ENCODE measurements at places on chromosomes 7 and 10.

DNA sequence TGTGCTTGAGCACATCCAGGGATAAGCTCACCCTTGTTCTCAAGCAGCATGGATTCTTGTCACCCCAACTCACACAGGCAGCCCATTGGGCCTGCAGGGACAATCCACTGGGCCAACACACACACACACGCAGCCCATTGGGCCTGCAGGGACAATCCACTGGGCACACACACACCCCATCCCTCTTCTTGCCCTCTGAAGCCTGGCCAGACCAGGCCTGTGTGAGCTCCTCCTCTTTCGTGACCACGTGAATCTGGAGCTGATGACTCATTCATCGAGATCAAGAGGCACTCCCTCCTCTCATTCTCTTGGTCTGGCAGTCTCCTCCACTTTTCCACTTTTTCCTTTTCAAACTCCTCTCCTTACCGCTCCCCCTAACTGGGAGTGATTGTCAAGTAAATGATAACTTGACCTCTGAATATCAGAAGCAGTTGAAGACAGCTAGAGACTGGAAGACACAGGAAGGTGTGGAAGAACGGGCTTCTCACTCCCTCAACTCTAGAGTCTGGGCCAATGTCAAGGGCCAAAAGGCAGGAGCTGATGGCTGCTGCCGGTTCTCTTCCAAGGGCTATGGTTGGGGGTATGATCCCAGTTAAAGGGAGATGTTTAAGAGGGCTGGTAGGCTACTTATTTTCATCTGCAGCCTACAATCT, 89.7 kb downstream of the HIPK2 start:
- DNase-seq = no peak

DNA sequence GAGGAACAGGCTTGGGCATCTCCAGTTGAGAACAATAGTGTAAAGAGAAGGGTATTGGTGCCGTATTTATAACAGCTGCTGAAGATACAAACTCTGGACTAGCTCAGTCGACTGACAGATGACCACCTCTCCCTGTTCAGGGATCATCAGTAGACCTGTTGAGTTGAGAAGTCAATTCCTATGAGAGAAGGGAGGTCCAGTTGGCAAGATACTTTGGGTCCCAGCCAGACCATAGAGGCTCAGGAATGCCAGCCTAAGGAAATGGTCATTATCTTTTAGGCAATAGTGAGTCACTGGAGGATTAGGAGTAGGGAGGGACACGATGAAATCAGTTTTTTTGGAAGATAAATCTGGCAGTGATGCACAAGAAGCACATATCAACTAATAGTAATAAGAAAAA, 202.9 kb downstream of the TRIL start:
- DNase-seq = no peak

DNA sequence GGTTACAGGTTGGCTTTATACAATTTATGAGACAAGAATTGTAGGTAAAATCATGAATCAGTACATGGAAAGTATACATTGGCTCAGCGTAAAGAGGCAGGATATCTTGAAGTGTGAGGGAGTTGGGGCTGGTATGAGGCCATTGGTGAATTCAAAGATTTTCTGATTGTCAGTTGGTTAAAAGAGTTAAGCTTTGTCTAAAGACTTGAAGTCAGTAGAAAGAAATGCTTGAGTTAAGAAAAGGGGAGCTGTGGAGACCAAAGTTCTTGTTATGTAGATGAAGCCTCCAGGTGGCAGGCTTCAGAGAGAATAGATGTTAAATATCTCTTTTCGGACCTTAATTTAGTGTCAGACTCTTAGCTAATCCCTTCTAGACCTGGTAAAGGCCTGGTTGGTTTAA, 341.0 kb downstream of the GALNT17 start:
- DNase-seq = no peak

DNA sequence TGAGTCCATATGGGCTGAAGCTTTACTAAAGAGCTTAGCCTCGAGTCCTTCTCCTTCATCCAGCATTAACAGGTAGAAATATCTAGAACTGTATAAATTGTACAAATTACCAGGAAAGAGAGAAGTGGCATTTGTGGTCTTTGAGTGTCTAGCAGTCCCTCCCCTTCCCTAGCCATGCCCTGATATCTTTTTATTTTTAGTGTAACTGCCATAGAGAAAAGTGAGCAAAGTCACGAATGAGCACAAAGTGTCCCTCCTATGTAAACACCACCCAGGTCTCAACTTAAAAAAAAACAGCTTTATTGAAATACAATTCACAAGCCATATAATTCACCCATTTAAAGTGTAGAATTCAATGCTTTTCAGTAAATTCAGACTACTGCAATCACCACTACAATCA, 339.0 kb upstream of the ZMIZ1 start:
- no peak for DNase-seq

GRCh38 chr7:139299296-139299695, 41.8 kb upstream of the FMC1 start:
- DNase-seq = no peak

- no peak for DNase-seq
Measured at GRCh38 chr10:91540733-91541132, 92.1 kb downstream of the PPP1R3C start.

GRCh38 chr7:55016061-55016745, 2.6 kb upstream of the EGFR start:
- no peak for DNase-seq

DNA sequence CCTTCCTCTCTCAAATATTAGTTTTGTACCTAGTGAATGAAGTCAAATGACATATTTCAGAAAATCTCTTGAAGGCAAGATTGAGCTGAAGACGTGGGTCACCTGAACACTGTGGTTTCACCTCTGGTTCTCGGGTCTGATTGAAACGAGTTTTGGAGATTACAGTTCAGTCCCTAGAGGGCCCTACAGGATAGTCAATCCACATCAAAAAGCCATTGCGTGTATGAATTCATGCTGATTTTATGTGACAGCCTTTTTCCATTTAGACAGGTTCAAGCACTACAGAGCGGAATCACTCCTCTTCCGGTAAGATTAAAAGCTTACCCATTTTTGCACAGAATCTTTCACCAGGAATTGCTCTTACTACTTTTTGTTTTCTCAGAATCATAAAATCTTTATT, 62.2 kb downstream of the VIM start:
- no peak for DNase-seq

- no peak for DNase-seq
Measured at GRCh38 chr10:122650331-122650730, 49.3 kb downstream of the C10orf120 start.

DNA sequence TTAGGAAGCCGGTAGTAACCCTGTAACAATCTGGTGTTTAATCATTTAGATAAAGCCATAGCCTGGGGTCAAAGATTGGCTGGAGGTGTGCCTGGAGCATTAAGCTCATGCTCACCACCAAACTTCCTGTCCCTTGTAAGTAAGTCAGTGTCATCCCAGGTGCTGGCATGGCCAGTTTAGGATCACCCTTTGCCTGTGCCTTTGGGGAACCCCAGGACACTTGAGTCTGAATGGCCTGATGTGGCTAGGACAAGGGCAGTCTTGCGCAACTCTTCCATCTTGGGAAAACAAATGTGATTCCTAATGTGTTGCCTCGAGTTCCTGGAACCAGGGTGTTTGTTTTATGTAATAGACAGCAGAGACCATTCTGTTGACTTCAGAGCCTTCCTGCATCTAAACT, 154.8 kb downstream of the GRK5 start:
- no peak for DNase-seq

GRCh38 chr7:110541962-110542361, 549.0 kb upstream of the LRRN3 start:
- DNase-seq = no peak

DNA sequence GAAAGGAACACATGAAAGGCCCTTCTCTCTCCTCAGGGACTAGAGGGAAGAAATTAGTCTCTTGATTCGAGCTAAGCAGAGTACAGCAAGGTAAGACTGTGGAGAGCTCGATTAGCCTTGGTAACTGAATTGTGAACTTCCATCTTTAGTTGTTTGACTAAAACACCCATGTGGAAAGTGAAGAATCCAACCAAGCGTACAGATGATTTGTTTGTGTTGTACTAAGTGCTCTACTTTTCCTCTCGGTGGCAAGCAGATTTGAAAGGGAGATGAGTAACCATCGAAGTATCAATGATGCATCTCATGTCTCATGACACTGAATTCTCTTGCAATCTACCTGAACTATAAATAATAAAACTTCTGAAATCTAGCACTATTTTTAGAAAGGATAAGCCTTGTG, 80.7 kb downstream of the FZD1 start:
- no peak for DNase-seq

GRCh38 chr10:118708571-118708970, 46.2 kb downstream of the CACUL1 start:
- DNase-seq = no peak

DNA sequence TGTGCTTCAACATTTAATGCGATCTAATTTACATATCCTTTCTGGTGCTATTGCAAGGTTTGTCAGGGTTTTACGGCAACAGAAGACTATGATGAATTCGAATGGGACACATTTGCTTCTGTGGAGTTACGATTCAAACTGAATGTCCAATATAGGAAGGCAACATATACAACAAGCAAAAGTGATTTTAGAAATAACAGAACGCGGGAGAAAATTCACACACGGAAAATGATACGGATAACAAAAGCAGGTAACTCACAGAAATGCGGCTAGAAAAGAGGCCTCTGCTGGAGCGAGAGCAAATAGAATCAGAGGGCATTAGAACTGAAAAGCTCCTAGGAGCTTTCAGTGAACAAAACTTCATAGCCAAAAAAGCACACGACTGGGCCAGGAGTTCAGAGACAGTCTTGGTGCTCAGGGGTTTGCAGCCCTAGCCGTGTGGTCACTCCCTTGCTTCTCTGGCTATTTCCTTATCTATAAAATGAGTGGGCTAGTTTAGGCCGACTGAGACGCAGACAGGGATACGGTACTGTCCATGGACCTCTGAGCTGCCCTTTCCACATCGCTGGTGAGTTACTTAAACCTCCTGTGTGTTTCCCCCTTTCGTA, 557 bp upstream of the TAX1BP1 start:
- DNase-seq = no peak

- DNase-seq = no peak
Measured at GRCh38 chr7:152541892-152542291, 106.1 kb upstream of the KMT2C start.

DNA sequence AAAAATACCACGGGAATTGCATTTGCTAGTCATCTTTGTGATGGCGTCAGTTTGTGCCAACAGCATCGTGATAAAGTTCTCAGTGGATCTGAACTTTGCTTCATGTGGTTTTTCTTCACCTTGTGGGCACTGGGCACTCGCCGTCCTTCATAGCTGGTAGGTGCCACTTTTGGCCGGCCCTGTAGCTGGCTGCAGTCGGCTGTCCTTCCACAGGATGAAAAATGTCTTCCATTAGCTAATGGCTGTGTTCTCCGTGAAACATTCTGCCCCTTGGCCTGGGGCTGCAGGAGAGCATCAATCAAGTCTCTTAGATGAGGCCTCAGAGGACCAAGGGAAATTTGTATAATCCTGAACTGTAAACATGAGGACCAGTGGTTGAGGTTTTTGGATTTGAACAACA, 145.3 kb downstream of the DYNC1I1 start:
- no peak for DNase-seq

DNA sequence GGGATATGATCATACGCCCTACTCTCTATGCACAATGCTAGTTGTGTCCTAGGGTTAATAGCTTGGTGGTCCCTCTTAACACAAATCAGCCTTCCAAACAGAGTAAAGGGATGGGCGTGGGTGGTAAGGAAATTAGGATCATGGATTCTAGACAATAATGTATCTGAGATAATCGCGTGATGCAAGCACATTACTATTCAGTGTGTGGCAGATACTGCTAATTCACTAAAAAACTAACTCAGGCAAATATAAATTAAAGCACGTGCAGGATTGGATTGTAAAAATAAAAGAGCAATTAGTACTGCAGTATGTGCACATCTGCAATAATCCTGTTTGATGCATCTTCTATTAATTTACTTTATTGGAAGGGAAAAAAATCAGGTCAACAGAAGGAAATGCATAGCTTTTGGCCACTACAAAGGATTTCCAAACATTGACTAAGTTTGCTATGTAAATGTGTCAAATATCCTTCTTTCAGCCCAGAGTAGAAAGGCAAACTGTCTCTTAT, 22.0 kb downstream of the TWIST1 start:
- no peak for DNase-seq

GRCh38 chr7:16066805-16067459, 354.4 kb downstream of the CRPPA start:
- no peak for DNase-seq

- DNase-seq = no peak
Measured at GRCh38 chr7:158581440-158582088, 6.1 kb downstream of the PTPRN2 start.

GRCh38 chr10:62655337-62655994, 149.1 kb upstream of the ADO start:
- no peak for DNase-seq

DNA sequence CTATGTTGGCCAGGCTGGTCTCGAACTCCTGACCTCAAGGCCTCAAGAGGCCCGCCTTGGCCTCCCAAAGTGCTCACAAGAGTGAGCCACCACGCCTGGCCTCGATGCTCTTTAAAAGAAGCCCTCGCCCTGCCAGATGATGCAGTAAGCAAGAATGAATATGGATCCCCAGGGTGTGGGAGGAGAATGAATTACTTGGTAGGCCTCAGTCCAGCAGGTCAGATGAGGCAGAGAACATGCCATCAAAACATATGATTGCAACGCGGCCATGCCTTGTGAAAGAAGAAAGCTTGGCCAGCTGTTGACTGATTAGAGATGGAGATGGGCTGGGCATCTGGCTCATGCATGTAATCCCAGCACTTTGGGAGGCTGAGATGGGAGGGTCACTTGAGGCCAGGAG, 68.7 kb downstream of the CAMK1D start:
- no peak for DNase-seq

GRCh38 chr7:41027428-41028115, 675.3 kb downstream of the INHBA start:
- DNase-seq = no peak

GRCh38 chr7:14083761-14084160, 94.3 kb upstream of the ETV1 start:
- no peak for DNase-seq

DNA sequence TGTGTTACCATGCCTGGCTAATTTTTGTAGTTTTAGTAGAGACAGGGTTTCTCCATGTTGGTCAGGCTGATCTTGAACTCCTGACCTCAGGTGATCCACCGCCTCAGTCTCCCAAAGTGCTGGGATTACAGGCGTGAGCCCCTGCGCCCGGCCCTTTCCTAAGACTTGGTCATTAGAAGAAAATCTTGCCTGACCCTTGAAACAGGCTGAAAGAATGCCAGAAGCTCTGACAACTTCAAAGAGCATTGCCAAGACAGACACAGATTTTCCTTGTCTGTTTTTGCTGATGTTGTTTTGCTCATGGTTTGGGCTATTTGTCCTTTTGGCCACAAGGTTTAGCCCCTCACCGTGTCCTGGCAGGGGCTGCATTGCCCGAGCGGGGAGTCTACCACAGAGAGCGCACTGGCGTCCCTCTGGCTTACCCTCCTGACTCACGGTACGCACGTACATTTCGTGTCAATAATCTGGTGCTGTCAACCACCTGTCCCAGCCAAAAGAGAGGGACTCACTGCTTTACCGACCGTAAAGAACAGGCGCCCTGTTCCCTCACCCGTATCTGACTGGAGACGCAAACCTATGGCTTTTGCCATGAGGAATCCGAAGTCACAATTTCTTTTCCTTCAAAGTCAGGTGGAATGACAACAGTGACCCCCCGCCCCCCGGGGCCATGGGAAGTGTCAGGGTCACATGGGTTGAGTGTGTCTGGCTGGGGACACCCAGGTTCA, 10.1 kb upstream of the INPP5A start:
- no peak for DNase-seq

- DNase-seq = peak; percentile 0
Measured at GRCh38 chr7:87058744-87059524, 520 bp downstream of the ELAPOR2 start.

All from activated CD4-positive, alpha-beta T cell treated with anti-CD3 and anti-CD28 coated beads for 24 hours (primary cell).